ENCODE measurements at places on chromosomes 5 and 9. TPM values are rescaled to one million over a fixed set of nuclear protein-coding genes. Genes with fewer than 3 reads are reported as not detected.

DNA sequence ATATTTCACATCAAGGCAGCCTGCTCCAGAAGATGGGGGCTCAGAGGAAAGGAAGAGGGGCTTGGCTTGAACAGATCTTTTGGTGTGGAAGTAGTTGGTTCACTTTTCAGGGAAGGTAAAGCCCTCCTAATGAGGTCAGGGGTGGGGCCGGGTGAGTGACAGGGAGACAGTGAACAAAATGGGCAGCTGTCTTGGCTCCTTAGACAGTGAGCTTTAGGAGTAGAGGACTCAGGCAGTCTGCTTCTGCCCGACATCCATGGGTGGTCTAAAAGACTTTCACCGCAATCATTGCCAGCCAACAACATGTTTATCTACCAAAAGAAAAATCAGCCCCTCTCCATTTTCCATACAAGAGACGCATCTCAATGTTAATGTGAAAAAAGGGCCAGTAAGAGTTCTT, 241.0 kb downstream of the EBF1 start:
- no peaks in the 10 kb centered on the region for H3K4me1 ChIP-seq
- H3K27me3 ChIP-seq = no peaks in the 10 kb centered on the region
- no peaks in the 10 kb centered on the region for H3K36me3 ChIP-seq
- no peak for DNase-seq

MEIKIN gene
- not detected for total RNA-seq

KCNIP1 gene
- total RNA-seq = not detected

DNA sequence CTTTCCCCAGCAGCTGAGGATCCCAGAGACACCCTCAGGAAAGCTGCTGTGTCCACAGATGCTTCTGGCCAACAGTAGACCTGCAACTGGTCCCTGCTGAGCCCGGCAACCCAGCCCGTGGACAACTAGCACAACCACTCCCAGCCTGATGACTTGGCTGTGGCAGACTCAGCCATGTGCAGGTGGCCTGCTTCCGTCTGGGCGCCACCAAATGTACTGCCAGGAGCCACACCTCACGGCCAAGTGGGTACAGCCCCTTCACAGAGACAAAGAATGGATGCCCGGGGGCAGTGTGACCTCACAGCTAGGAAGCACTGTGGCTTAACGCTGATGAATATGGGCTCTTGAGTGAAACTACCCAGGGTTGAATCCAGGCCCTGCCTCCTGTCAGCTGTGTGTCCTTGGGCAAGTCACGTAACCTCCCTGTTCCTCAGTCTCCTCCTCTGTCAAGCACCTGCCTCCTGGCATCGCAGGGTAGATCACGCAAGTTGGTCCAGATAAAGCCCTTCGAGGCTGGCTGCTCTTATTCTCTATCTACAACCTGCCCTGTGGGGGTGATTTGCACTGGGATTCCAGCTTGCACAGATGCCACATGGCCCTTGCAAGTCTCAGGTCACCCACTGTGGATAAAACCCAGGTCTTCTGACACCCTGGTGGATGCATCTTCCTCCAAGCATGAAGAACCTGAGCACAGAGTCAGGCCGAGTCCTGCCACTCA, 225.0 kb downstream of the PBX3 start:
- no peak overlapping the region for H3K27ac ChIP-seq
- peaks cover 24% of the 10 kb centered on the region for H3K27me3 ChIP-seq
- H3K36me3 ChIP-seq = no peaks in the 10 kb centered on the region
- H3K4me3 ChIP-seq = no peak overlapping the region
- no peaks in the 10 kb centered on the region for H3K4me1 ChIP-seq
- no peak for DNase-seq

RANBP17 gene
- 0.13 TPM for total RNA-seq

DNA sequence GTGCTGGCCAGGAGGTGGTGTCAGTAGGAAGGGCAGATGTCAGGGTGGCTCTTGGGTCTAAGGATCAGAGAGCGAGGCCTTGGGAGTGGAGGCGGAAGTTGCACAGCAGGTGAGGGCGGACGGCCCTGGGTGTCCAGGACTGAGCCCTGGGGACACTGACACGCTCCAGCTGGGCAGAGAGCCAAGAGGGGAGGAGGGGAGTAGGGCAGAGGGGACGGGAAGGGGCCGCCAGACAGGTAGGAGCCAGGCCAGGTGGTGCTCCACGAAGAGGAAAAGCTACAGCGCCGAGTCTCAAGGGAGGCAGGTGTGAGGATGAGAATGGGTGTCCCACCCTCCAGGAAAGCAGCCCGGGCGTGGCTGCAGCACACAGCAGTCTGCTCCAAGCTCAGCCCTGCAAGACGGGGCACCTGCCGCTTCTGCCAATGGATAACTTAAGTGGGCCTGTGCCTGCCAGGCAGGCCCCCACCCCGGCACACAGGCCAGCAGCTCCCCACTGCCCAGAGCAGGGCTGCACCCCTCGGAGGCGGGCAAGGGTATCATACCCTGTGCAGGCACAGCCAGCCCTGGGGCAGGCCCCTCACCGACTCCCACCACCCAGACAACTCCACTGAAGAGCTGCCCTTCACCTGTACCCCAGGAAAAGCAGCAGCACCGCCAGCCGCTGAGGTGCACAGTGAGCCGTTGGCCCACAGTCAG, 4.9 kb downstream of the TPRN start:
- H3K36me3 ChIP-seq = peaks cover 28% of the 10 kb centered on the region
- no peak for DNase-seq
- H3K4me3 ChIP-seq = no peak overlapping the region

DNA sequence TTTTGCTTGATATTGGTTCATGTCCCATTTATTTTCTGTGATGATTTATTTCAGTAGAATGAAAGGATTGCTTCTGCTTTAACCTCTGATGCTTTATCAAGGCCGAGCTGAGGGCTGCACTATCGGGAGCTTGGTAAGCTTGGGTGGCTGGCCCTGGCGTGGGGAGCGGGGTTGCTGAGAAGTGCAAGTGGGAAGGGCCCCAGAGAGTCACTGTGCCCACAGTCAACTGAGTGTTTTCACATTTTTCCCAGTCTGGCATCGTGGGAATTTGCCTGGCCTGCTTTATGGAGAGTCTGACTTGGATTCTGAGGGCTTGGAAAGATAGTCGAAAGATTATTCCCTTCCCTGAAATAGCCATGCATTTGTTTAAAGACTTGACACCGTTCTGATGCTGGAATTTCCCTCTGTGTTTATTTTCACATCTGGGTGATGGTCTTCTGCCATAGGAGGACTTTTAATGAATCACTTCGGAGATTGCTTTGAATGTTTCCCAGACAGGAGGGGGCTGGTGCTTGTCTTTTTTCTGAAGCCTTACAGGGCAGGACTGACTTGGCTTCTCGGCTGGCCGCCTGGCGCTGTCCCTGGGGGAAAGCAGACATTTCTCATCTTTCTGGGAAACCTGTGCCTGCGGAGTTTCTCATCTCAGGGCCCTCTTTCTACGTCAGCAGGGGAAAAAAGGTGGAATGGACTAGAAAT, 139.0 kb downstream of the BOD1 start:
- H3K27me3 ChIP-seq = peaks cover 16% of the 10 kb centered on the region
- no peak overlapping the region for H3K27ac ChIP-seq
- no peak for DNase-seq
- no peaks in the 10 kb centered on the region for H3K4me1 ChIP-seq

GRCh38 chr5:65862384-65862783, 64.0 kb upstream of the ERBIN start:
- no peaks in the 10 kb centered on the region for H3K4me1 ChIP-seq
- H3K27me3 ChIP-seq = no peaks in the 10 kb centered on the region
- H3K36me3 ChIP-seq = no peaks in the 10 kb centered on the region

DNA sequence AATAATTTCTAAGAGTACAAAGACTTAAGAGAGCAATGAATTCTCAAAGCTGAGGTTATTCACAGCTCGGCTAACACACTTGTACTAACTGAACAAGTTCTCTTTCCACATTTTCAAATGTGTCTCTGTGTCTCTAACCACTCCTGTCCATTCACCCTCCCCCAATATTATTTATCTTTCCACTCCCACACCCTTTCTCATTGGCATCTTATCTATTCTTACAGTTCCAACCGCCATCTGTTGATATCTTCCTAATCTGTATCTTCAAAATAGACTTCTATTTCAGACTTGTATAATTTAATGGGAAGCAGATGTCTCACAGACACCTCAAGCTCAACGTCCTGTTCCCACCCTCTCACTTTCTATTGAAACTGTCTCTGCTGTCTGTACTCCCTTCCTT, 205.9 kb downstream of the ANXA1 start:
- no peaks in the 10 kb centered on the region for H3K27me3 ChIP-seq
- peak; percentile 17 for DNase-seq
- H3K27ac ChIP-seq = peak overlapping the region; percentile 84
- H3K36me3 ChIP-seq = no peaks in the 10 kb centered on the region
- no peaks in the 10 kb centered on the region for H3K4me1 ChIP-seq

- H3K36me3 ChIP-seq = peaks cover 11% of the 10 kb centered on the region
- no peak for DNase-seq
- no peaks in the 10 kb centered on the region for H3K27me3 ChIP-seq
- peak overlapping the region; percentile 30 for H3K27ac ChIP-seq
- H3K4me3 ChIP-seq = no peak overlapping the region
Measured at GRCh38 chr5:141657404-141657803, 6.2 kb upstream of the FCHSD1 start.

DNA sequence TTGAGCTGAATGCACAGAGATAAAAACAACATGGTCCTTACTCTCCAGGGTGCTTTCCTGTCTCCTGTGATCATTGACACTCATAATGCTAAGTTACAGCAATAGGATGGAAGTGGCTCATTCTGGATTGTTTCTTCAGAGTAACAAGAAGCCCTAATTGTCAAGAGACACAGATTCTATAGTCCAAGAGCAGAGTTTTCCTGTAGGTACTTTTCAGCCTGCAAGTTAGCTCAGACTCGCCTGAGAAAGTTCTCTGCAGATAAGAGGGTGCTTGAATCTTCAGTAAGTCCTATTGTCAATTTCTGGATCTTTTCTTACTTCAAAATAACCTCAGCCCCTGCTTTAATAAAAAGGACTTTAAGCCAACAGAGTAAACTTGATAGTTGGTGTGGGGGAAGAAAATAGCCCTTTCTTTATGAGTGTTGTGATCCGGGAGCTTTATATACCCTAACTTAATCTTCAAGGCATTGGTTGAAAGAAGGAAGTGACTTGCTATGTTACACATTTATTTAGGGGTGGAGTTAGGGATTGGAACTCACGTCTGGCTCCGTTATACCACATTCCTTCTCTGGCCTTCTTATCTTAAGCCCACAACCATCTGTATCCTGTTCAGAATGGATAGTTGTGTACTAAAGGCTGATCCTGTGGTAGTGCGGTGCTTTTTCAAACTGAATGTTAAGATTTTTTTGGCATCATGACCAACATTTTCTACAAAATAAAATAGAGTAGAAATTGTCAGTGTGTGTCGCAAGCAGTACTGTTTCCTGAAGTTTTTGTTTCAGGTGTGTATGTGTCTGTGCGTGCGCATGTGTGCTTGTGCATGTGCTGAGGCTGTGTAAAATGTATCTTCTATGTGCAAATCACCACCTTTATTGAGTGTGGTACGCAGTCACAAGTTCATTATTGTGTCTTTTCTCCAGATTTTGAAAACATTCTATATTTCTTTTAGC, 173.9 kb downstream of the WDR70 start:
- peak overlapping the region; percentile 10 for H3K4me3 ChIP-seq
- H3K27me3 ChIP-seq = no peaks in the 10 kb centered on the region
- no peaks in the 10 kb centered on the region for H3K36me3 ChIP-seq
- no peaks in the 10 kb centered on the region for H3K4me1 ChIP-seq
- peak; percentile 92 for DNase-seq

DNA sequence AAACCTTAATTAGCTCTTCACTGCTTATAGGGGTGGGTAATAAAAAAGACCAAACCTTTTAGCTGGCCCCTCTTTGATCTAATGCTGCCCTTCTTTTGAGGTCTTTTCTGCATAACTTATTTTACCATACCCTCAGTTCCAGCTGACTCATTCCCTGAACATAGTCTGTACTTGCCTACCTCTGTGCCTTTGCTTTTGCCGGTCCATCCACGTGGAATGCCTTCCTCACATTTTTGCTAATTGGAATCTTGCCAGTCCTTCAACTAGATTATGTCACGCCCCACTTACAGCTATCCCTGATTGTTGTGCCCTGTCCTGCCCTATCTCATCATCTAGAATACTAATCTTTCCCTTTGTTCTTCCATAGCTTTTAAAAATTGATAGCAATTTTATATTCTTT, 44.2 kb downstream of the FAF2 start:
- H3K4me3 ChIP-seq = no peak overlapping the region
- H3K27ac ChIP-seq = no peak overlapping the region
- peaks cover 87% of the 10 kb centered on the region for H3K36me3 ChIP-seq
- no peak for DNase-seq
- no peaks in the 10 kb centered on the region for H3K27me3 ChIP-seq
- no peaks in the 10 kb centered on the region for H3K4me1 ChIP-seq

OR13C4 gene
- not detected for total RNA-seq

DNA sequence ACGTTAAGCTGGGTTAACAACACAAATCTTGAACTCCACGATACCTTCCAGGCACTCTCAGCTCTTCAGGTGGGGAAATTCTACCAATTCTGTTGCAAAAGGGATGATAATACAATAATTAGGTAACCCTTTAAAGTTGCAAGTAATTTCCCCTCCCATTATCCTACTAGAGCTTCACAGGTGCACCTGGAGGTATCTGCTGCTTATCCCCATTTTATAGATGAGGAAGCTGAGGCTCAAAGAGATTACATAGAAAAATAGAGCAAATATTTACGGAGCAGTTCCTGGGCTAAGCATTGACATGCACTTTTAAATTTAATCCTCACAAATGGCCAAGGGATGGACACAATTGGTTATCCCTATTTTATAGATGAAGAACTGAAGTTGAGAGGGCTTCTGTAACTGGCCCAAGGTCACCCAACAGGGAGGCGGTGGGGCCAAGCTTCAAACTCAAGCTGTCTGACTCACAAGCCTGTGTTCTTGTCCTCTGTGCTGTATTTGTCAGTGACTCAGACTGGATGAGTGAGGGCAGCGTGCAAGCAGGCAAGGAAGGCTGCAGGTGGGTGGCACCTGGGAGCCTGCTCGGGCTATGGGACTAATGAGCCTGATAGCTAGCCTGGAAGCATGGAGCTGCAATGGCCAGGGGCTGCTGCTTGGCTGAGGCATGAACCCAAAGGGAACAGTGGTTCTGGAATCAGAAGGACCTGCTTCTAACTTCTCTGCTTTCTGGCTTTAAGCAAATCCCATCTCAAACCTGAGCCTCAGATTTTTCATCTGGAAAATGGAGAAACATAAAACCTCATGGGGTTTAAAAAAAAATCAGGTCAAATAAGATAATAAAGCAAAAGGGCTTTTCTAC, 105.5 kb downstream of the PDE6A start:
- peaks cover 95% of the 10 kb centered on the region for H3K36me3 ChIP-seq
- peaks cover 2% of the 10 kb centered on the region for H3K4me1 ChIP-seq
- no peaks in the 10 kb centered on the region for H3K27me3 ChIP-seq
- H3K27ac ChIP-seq = no peak overlapping the region
- H3K4me3 ChIP-seq = no peak overlapping the region

ANKRD34B gene
- not detected for total RNA-seq

TLR4 gene
- total RNA-seq = 0.02 TPM

C5orf58 gene
- 2.4 TPM for total RNA-seq

SLC45A2 gene
- total RNA-seq = 0.13 TPM
